Activated T-helper 1 cell treated with Interleukin-2 at 50 U/mL for 16 hours (primary cell): ENCODE measurements at places on chromosomes 13 and 19.

- DNase-seq, result no peak
Observed at GRCh38 chr19:1920644-1921043, 15.4 kb downstream of the ADAT3 start.

DNA sequence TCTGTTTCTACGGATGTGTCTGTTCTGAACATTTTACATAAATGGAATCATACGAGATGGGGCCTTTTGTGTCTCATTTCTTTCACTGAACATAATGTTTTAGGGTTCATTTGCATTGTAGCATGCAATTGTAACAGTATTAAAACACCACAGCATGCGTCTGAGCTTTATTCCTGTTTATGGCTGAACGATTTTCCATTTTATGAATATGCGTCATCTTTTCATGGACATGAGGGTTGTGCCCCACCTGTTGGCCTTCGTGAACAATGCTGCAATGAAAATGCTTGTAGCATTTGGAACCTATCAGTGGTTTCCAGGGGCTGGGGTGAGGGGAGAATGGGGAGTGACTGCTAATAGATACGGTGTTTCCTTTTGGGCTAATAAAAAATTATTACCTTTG lies 5.1 kb downstream of the OR10H1 start:
- DNase-seq, result no peak

GRCh38 chr13:77508959-77509620 lies 26.4 kb upstream of the SCEL start:
- DNase-seq, result no peak

DNA sequence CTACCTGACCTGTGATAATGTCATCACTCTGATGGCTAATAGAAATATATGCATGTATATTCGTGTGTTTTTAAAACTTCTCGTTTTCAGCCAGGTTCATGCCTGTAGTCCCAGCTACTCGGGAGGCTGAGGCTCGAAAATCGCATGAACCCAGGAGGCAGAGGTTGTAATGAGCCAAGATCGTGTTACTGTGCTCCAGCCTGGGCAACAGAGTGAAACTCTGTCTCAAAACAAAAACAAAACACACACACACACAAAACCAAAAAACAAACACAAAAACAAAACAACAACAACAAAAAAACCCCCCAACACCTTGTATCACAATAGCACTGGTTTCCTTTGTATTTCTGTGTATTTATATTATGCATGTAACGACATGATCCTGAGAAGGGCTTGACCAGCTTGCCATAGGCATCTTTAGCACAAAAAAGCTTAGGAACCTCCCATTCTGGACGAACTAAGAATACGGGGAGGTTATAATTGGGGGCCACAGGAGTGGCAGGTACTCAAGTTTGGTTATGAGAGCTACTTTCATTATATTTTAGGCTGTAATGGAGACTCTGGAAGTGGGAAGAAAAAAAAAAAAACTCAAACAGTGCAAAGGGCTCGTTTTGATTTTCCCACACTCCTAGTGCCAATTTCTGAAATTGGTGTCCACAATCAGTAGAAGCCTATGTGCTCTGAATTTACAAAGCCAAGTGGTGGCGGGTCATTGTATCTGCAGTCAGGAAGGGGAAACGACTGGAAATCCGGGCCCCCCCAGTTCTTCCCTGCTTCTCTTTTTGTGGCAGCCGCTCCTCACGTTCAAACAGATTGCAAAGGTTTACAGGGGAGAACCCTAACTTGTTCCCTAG lies 1.2 kb upstream of the ACP7 start:
- DNase-seq, result no peak

DNA sequence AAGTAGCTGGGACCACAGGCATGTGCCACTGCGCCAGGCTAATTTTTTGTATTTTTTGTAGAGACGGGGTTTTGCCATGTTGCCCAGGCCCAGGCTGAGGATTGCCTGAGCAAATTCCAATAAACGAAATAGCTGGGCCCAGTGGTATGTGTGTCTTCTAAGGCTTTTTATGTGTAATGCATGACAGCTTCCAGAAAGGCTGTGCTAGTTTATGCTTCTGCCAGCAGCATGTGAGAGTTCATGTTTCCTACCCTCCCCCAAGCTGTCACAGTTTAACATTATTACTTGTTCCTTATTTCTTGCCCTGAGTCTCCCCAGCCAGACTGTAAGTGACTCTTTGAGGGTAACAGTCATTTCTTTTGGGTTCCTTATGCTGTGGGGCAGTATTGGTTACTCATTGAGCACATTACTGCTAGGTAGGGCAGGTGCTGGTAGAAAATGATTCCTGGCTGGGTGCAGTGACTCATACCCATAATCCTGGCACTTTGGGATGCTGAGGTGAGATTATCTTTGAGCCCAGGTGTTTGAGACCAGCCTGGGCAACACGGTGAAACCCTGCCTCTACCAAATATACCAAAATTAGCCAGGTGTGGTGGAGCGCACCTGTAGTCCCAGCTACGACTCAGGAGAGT lies 13.6 kb downstream of the GPATCH1 start:
- DNase-seq, result no peak

GRCh38 chr13:30552567-30552966 lies 65.2 kb upstream of the USPL1 start:
- DNase-seq, result no peak

GRCh38 chr19:46863818-46864629 lies 3.2 kb downstream of the ARHGAP35 start:
- no peak for DNase-seq

GRCh38 chr13:34864671-34865070 lies 77.4 kb upstream of the NBEA start:
- DNase-seq, result no peak

DNA sequence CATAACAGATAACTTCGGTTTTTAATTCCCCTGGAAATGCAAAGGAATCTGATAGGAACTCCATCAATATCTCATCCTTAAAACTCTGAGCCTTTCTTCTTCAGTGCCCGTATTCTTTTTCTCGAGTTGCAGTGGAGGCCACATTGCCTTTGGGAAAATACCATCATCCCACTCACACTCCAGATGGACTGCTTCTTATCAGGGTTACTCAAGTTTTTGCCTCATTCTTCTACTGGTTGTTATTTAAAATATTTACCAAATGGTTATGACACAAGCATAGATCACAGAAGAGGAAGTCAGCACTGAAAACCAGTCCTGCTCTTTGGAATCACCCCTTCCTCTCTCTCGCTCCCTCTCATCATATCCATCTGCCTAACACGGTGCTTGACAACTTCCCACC lies 1020.5 kb upstream of the SLC10A2 start:
- no peak for DNase-seq

DNA sequence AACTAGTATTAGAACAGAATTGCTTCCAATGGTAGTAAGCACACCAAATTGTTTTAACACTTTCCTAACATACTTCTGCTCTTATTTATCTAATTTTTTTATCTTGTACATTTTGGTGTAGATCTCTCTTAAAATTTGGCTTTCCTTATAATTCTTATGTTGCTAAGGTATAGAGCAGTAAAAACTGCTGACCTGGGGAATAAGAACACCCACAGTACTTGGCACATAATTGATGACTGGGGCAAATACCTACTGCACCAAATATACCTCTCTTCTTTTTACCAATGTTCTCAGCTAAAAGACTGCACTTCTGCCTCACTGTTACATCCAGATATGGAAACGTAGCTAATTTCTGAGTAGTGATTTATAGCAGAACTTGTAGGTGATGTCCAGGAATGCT lies 642.2 kb downstream of the LIG4 start:
- no peak for DNase-seq

DNA sequence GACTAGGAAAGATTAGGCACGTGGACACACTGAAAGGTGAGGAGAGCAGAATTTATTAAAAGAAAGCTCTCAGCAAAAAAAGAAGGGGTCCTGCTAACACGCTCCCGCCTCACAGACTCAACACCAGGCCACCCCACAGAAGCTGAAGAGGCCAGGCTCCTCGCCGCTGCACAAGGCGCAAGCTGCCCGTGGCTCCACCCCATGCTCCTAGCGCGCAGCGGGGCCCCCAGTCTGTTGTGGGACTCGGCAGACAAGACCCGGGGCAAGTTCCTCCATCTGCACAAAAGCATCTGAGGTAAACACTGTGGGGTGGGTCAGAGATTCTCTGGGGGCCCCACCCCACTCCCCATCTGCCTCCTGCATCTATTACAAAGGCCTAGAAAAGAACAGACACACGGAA lies 1462.4 kb downstream of the EFNB2 start:
- DNase-seq, result no peak

- no peak for DNase-seq
Observed at GRCh38 chr13:43802511-43802910, 15.7 kb upstream of the ENOX1 start.

DNA sequence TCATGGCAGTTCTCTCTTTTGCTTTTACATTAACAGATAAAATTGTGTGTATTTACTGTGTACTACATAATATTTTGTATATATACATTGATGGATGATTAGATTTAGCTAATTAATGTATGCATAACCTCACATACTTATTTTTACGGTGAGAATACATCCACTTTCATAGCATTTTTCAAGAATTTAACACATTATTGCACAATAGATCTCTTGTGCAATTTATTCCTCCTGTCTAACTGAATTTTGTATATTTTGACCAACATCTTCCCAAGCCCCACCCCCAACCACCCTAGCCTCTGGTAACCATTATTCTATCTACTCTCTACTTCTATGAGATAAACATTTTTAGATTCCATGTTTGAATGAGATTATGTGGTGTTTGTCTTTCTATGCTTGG lies 194.7 kb downstream of the RBM26 start:
- DNase-seq, result no peak

- no peak for DNase-seq
Observed at GRCh38 chr13:66195238-66195637, 1034.9 kb downstream of the PCDH9 start.

- no peak for DNase-seq
Observed at GRCh38 chr13:78430166-78430791, 173.1 kb downstream of the POU4F1 start.

- no peak for DNase-seq
Observed at GRCh38 chr13:32902874-32903273, 113.3 kb upstream of the KL start.

- no peak for DNase-seq
Observed at GRCh38 chr13:102769679-102770078, 3.9 kb downstream of the TEX30 start.

DNA sequence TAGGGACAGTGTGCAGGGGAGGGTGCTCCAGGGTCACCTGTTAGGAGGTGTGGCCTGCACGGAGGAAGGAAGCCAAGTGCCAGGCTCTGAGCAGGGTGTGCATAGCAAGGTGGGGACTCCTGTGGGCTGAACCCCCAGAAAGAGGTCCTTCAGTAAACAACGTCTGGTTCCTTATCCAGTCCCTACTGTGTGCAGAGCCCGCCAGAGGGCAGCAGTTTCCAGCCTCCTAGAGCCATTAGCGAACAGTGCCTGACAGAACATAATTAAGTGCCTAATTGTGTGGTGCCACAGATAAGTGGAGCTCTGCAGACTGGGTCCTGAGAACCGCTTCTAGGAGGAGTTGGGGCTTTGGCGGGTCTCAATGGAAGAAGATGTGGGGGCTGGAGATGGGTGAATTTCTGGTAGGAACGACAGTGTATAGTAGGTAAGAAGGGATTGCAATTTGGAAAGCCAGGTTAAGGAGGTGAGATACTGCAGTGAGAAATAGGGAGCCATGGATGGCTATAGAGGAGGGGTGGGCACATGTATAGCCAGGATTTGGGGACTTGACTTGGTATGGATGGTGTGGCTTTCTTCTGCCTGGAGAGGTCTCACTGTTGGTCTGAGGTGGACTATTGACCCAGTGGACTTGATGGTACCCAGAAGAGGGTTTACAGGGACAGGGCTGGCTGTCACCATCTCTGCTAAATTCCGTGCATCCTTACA lies 323.1 kb downstream of the ZNF536 start:
- DNase-seq, result no peak

DNA sequence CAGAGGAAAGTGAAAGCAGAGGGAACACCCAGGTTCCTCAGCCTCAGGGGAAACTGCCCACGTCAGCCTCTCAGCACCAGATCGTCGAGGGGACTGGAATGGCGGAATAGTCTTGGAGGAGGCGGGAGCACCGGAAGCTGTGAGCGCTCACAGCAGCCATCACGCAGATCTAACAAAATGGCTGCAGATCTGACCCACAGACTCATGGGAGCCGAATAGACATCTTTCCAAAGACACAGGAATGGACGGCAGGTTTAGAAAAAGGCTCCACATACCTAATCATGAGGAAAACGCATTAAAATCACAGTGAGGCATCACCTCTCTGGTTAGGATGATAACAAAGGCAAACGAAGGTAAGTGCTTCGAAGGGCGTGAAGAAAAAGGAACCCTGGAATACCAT lies 11.8 kb upstream of the LILRA2 start:
- no peak for DNase-seq

GRCh38 chr19:48964205-48965039 lies 687 bp upstream of the FTL start:
- no peak for DNase-seq

GRCh38 chr19:45451131-45451849 lies 16.5 kb upstream of the FOSB start:
- no peak for DNase-seq

DNA sequence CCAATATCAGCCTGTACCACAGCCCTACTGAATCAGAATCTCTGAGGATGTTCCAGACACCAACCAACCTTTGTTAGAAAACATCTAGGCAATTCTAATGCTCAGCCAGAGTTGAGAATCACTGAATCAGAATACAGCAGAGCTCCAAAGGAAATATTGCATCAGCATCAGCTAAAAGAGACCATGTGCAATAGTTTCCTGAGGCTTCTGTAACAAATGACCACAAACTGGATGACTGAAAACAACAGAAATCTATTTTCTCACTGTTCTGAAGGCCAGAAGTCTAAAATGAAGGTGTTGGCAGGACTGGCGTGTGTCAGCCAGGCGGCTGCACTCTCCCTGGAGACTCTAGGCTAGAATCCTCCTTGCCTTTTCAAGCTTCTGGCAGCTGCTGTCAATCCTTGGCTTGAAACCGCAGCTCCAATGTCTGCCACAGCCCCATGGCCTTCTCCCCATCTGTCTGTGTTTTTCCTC lies 1.2 kb upstream of the DCT start:
- DNase-seq, result no peak

- DNase-seq, result no peak
Observed at GRCh38 chr19:4967738-4968461, 1.0 kb upstream of the KDM4B start.

GRCh38 chr19:17506745-17507144 lies 4.7 kb upstream of the PGLS start:
- no peak for DNase-seq
